Endothelial cell of umbilical vein (primary cell): ENCODE measurements at places on chromosomes 4 and X. TPM values are rescaled to one million over a fixed set of nuclear protein-coding genes. Genes with fewer than 3 reads are reported as not detected.

CITED1 gene
- total RNA-seq = 0.83 TPM in 1 of 2 replicates, not detected in the other

RENBP gene
- 6.2 and 8.0 TPM in 2 replicates for total RNA-seq

DNAAF6 gene
- total RNA-seq = not detected in 2 replicates

MAGEA1 gene
- total RNA-seq = not detected in 2 replicates

MND1 gene
- total RNA-seq = 7.7 and 8.2 TPM in 2 replicates

DUSP21 gene
- not detected in 2 replicates for total RNA-seq

SH3RF1 gene
- total RNA-seq = 24.3 and 24.9 TPM in 2 replicates

DNA sequence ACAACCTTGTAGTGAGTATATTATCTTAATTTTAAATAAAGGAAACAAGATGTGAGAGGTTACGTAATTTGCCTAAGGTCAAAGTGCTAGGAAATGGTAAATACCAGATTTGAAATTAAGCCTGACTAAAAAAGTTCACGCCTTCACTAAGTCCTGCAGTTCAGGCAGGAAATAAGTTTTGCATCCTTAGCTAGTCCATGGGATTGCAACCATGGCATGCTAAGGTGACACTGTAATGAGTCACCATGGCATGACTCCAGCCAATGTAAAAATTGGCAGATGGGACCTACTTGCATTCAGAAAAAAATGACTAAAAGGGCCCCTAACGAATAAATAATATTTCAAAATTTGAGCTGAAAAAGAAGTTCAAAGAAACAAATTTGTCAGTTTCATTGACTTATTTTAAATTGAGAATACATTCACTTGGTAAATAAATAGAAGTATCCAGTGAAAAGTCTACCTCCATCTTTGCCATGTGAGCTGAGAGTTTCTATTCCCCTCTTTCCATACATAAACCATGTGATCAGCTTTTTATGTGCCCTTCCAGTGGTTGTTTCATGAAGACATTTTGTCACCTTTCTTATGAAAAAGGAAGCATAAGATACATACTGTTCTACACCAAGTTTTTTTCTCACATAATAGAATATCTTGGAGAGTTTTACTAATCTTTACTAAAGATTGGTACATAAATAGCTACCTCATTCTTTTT is 72.4 kb downstream of the ANKRD50 start:
- H3K27me3 ChIP-seq = no peaks in the 10 kb centered on the region

DNA sequence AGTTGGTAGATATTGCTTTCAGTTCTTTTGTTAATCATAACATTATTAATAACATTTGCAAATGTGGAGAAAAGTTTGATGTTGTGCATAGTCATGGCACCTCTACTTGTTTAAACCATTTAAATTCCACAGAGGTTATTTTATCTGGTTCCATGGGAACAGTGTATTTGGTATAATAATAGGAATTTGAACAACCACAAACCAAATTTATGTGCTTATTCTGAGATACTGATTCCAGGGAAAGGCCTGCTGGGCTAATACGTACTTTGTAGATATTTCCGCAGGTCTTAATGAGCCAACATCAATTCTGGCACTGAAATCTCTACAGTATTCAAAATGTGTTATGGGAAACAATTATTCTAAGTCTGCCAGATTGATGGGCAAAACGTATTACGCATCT is 319.0 kb downstream of the DKK2 start:
- no peak for DNase-seq
- H3K4me3 ChIP-seq = no peak overlapping the region
- H3K36me3 ChIP-seq = no peaks in the 10 kb centered on the region

DNA sequence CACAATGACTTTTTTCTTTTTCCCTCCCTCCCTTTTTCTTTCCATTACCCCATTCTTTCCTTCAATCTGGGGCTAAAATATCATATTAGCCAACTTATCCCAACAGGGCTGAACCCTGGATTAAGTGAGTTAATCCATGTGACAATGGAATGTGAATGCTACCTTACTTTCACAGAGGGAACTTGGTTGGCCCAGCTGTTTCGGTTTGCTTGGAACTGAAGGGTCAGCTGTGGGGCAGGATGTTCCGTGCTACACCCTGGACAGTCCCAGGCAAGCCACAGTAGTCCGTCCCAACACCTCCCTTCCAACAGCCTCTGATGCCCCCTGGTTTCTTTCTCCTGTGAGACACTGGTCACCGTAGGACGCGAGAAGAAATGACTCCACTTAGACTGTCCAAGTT is 95.0 kb upstream of the STS start:
- H3K27ac ChIP-seq = no peak overlapping the region
- H3K36me3 ChIP-seq = peaks cover 1% of the 10 kb centered on the region
- H3K4me3 ChIP-seq = no peak overlapping the region
- no peaks in the 10 kb centered on the region for H3K4me1 ChIP-seq

GRCh38 chr4:169567916-169568315 is 44.5 kb downstream of the NEK1 start:
- no peaks in the 10 kb centered on the region for H3K27me3 ChIP-seq
- DNase-seq = no peak
- no peaks in the 10 kb centered on the region for H3K36me3 ChIP-seq
- no peak overlapping the region for H3K4me3 ChIP-seq

DNA sequence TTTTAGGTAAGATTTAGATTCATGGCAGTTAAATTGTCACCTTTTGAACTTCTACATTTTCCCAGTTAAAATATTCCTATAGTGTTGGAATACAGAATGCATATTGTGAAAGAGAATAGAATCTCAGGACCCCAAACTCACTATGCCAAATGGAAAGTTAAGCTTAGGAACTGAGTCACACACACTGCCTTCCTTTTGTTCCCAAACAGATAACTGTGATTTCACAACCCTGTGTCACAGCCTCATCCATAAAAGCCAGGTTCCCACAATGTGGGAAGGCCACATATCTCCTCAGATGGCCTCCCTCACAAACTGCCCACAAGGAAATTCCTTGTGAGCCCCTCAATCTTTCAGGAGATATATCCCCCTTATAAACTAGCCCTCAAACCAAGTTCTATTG is 94.7 kb upstream of the HPF1 start:
- H3K4me3 ChIP-seq = no peak overlapping the region
- H3K36me3 ChIP-seq = no peaks in the 10 kb centered on the region
- no peak for DNase-seq
- H3K27ac ChIP-seq = no peak overlapping the region
- H3K27me3 ChIP-seq = no peaks in the 10 kb centered on the region

DNA sequence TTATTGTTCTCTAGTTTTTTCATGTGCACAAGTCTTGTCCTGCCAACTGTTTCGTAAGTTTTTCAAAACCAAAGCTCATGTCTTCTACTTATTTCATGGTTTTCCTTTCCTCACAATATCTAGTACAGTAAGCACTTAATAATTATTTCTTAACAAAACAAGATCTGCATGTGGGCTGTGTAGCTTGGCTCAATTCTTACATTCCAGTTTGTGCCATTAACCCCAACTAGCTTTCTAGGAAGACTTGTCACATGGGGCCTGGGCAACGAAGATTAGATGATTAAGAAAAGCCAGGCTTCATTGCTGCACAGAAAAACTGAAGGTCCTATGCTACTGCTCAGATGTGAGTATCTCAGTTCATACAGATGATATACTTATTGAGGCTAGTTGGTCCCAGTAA is 155.3 kb upstream of the TEX13A start:
- H3K27me3 ChIP-seq = no peaks in the 10 kb centered on the region
- no peaks in the 10 kb centered on the region for H3K4me1 ChIP-seq
- H3K36me3 ChIP-seq = no peaks in the 10 kb centered on the region
- no peak for DNase-seq
- H3K27ac ChIP-seq = no peak overlapping the region
- H3K4me3 ChIP-seq = no peak overlapping the region

DNA sequence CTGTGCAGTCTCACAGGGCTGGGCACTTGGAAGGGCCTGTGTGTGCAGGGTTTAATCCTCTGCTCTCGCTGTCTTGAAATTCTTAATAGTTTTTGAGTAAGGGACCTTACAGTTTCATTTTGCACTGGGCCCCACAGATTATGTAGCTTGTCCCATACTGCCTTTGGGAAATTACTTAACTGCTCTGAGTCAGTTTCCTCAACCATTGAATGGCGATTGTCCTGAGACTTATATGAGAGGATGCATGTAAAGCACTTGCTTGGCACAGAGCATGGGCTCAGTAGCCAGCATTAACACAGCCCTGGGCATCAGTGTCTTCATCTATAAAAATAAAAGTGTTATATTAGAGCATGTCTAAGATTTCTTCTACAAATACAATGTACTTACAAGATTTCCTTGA is 55.8 kb downstream of the CLCN5 start:
- H3K27ac ChIP-seq = peak overlapping the region; percentile 37
- H3K4me3 ChIP-seq = no peak overlapping the region
- H3K4me1 ChIP-seq = peaks cover 11% of the 10 kb centered on the region
- no peaks in the 10 kb centered on the region for H3K36me3 ChIP-seq
- DNase-seq = peak; percentile 73
- H3K27me3 ChIP-seq = no peaks in the 10 kb centered on the region

DNA sequence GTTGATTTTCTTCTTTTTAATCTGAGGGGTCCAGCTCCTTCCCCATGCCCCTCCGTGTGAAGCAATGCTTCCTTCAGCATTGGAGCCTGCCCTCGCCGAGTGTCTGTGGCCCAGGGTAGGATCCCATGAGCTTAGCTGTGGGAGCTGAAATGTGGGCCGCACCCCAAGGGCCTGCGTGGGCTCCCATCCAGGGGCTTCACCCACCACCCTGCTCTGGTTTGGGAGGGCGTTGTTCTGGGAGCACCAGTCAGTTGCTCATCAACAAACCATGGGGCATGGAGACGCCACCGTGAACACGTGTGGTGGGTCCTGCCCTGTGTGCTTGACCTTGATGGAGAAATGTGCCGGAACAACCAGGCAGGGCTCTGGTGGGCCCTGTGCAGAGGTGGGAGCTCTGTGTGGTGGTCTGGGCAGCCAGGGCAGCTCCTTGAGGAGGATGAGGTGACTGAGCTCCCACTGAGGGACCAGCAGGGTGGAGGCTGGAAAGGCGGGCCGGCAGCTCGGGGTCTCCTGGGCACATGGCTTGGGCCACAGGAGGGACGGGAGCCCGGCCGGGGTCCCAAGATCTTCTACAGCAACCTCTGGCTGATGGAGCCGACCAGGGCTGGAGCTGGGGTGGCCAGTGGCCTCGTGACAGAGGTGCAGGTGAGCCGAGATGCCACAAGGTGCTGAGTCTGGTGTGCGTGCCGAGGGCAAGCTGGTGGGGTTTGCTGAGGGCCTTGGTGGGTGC is 39.6 kb upstream of the NKX1-1 start:
- H3K4me1 ChIP-seq = no peaks in the 10 kb centered on the region
- H3K36me3 ChIP-seq = no peaks in the 10 kb centered on the region
- H3K4me3 ChIP-seq = no peak overlapping the region
- no peaks in the 10 kb centered on the region for H3K27me3 ChIP-seq
